ENCODE measurements at places on chromosomes 3 and 15.
A peak's percentile ranks its signal among the peaks of the same experiment; 100 is the strongest.

DNA sequence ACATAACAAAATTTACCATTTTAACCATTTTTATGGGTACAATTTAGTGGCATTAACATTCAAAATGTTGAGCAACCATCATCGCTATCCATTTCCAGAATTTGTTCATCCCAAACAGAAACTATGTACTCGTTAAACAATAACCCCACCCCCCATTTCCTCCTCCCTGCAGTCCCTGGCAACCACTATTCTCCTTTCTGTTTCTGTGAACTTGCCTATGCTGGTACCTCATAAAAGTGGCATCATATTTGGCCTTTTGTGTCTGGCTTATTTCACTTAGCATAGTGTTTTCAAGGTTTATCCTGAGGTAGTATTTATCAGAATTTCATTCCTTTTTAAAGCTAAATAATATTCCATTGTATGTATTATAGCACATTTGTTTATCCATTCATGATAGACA is 32.4 kb downstream of the C3orf80 start:
- no peak for DNase-seq

- DNase-seq: no peak
Measured at GRCh38 chr15:43523646-43524045, 6.2 kb downstream of the MAP1A start.

- DNase-seq: peak; percentile 42
Measured at GRCh38 chr3:155871746-155872158, 1.3 kb downstream of the GMPS start.

DNA sequence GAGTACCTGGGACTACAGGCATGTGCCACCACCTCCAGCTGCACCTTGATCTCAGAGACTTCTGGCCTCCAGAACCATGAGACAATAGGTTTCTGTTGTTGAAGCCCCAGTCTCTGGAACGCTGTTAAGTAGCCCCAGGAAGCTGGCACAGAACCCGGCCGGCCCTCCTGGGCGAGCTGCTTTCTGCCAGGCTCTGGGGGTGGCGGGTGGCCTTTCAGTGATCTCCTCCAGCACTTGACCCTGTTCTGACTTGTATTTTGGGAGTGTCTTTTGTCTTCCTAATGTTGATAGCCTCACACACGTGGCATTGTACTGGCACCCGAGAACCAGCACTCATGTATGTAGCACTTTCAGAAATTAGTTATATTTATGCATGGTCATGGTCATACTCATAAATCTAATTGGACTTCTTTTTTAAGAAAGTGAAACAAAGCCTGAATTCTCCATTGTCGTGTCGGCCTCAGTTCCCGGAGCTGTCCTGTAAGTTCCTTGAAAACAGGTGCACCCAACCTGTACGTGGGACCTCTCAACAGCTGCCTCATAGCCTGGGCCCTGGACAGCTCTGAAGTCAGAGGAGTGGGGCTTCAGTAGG is 74.0 kb downstream of the TFRC start:
- DNase-seq: no peak

DNA sequence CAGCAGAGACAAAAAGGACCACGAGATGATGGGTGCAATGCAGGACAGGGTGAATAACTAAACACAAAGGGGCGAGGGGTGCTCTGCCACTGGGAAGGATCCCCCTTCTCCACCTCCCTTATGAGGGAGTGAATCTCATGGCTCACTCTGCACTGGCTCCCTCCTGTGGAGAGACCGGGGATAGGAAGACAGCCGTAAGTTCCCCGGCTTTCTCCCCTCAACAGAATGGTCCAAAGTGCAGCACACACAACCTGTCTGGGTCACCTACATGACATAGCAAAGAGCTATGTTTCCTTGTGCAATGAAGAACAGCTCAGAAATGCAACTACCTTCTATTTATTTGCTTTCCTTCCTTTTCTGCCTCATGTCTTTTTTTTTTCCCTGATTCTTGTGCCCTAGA is 7.8 kb upstream of the ACSBG1 start:
- DNase-seq: no peak

- DNase-seq: no peak
Measured at GRCh38 chr3:161050935-161051334, 54.2 kb downstream of the B3GALNT1 start.

DNA sequence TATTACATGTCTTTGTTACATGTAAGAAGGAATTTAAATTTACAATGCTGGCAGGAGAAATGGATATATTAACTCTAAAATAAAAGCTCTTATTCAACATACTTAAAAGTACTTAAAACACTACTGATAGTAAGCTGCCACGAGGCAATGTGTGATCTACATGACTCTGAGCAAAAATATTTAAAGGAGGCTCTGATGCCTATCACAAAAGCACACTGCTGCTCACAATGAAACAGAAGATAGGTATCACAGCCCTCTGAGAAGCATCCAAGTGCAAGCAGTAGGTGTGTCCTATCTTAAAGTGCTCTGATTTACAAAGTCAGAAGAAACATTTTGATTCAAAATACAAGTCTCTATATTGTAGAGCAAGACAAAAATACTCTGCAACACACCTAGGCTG is 371.2 kb upstream of the WNT5A start:
- DNase-seq: no peak

DNA sequence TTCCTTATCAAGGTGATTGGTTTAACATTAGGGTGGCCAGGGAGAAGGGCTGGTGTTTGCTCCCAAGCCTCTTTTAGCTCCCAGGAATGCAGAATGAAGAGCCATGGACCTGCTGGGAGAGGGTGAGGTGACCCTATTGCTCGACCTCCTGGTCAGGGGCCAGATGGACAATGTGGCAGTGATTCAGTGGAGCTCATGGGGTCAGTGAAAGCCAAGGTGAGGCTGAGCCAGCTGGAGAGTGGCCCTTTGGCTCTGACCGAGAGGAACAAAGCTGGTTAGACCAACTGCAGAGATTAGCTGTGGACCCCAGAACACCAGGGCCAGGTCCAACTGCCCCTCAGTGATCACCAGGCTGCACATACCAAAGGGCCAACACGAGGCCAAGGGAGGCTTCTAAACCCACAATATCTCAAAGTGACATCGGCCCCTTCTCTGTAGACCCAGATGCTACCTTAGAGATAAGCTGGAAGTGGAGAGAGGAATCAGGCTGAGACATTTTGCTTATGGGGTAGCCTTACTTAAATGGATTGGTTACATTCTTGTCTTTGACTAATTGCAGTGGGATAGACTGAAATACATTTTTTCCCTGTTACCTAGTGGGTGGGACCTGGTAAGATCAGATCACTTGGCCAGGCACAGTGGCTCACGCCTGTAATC is 15.8 kb upstream of the BTBD1 start:
- DNase-seq: no peak

DNA sequence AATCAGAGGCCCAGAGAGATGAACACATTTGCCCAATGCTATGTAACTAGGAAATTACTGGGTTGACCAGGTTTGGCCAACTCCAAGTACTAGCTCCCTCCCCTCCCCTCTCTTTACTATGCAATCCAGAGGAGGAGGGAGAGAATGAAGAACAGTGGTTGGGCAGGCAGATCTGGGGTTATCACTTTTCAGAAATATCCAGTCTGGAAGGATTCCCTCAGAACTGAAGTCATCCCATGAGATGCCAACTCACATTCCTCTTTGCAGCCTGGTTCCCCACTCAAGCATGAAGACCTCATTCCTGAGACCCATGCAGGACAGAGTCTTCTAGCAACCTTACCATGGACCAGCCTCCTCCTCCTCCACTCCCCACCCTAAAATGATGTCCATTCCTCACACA is 201.1 kb downstream of the TLE3 start:
- DNase-seq: no peak

- DNase-seq: peak; percentile 51
Measured at GRCh38 chr3:49333091-49333490, 6.8 kb downstream of the USP4 start.

DNA sequence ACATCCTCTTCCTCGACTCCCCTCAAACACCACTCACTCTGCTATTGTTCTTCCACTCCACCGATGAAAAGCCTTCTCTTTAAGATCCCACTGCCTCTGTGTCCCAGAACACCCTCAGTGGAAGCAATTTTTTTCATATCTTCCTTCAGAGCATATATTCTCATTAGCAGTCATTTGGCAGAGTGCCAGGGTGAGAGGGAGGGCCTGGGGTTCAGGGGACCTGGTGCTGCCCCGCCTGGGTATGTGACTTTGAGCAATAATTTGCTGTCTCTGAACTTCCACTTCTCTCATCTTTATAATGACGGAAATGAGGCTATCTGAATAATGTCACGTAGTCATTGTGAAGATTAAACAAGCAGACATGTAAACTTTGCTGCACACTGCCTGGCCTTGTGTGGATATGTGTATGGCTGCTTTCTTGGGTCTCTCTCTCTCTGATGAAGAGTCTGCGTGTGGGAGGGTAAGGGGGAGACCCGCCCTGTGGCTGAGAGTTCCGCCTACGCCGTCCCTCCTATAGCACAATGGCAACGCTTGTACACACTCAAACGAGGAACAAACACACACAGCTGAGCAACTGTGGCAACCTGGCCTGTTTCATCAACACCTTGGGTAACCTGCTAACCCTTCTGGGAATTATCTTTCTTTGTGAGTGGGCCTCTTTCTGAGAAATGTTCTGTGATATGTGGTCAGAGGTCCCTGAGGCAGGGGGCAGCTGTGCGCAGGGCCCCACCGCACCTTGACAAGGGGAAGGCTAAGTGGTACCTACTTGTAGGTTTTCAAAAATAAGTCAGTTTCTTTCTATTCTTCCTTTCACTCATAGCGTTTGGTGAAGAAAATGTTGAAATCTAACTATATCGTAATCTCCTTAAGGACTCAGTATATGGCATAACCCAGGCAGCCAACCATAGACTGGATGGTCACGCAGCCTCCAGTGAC is 369.8 kb downstream of the SV2B start:
- DNase-seq: no peak

DNA sequence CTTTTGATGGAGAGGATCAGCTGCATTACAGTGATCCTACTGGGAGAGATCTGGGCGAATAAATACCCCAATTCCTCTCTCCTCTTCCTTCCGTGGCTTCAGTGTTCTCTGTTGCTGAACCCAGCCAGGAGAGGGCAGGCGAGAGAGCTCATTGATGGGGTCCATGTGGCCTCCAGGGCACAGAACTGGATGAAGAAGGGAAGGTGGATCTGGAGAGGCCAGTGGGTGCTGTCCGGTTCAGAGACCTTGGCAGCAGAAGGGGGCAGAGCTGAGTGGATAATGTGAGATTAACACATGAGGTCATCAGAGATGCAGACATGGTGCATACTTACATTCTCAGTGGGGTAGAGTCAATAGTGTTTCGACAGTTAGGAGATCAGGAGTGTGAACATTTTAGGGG is 193.6 kb downstream of the CLSTN2 start:
- DNase-seq: peak; percentile 10

- peak; percentile 12 for DNase-seq
Measured at GRCh38 chr15:23648920-23649515, 1.4 kb upstream of the MAGEL2 start.

DNA sequence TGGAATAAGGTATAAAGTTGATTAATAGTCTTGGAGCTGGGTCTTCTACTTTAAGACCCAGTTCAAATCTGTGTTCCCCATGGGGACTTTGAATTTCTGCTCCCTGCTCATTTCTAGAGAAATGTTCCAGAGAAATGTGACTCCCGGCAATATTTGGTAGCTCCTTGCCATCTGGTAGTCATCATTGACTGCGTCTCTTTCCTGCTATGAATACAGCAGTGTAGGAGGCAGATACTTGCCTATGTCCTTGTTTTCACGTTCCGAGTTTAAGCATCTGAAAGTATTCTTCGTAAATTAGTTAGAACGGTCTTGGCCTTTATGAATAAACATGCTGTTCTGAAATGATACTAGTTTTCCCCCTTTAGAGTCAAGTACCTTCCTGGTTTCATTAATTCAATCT is 352.9 kb downstream of the PTPRG start:
- DNase-seq: no peak

DNA sequence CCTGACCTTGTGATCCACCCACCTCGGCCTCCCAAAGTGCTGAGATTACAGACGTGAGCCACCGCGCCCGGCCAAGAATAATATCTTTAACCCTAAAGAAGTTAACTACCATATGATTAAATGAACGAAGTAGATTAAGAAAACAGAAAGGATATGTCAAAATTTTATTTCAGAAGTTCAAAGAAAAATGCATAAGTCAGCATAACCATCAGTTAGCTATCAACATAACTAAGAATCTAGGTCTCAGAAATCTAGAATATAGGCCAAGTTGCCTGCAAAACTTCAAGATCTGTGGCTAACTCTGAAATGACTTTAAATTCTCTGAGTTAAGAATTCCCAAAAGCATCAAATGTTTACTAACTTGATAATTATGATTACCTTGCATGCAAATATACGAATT is 38.0 kb downstream of the INO80 start:
- no peak for DNase-seq

DNA sequence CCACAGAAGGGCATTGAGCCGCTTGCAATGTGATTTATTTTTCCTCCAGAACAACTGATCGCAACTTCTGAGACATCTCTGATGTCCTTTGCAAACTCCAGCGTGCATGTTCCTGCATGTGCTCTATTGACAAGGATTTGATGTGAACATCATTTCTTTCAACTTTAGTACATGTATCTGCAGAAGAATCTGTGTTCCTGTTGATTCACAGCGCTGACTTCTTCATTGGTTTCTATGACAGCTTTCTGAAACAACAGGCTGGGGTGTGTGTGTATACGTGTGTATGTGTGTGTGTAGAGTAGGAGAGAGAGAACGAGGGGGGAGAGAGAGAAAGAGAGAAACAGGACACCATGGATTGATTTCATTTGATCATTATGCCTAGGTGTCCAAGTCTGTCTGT is 56.7 kb upstream of the CMTM8 start:
- DNase-seq: no peak

DNA sequence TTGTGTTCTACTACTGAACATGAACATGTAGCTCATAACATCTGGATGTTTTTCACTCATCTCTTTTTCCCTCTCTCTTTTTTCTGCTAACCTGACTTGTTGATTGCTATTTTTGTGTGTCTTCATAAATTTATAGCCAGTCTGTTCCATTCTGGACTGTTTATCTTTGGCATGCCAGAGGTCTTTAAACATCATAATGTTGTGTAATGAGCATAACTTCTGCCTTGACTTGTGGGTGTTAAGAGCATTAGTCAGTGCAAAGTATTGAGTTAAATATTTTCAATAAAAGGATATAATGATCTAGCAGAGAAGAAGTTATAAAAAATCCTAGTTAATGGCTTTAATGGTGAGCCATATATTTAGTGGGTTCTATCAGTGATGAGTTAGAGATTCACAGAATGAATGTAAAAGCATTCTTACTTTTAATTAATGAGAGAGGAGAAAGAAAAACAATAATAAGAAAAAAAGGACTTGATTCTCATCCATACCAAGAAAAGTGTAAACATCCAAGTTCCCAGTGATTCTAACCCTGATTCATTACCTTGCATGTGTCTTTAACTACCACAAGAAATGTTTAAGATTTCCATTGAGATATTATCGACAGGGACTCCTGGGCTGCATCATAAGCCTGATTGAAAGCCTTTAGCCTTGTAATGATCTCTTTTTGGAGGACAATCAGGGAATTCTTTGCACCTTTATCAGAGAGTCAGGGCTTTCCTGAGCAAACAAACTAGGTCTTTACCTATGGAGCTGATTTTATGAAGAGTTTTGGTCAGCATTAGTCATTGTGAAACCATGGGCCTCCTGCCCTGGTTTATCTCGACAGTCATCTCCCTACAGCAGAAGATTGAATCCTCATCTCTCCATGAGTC is 22.9 kb downstream of the MITF start:
- peak; percentile 95 for DNase-seq
